ENCODE measurements at places on chromosomes 2 and 18. TPM values are rescaled to one million over a fixed set of nuclear protein-coding genes. Genes with fewer than 3 reads are reported as not detected.

Gene UNC50
- 23.9 TPM for total RNA-seq

Gene GCC2
- 25.2 TPM for total RNA-seq

Gene ZAP70
- total RNA-seq, result not detected

Gene MAPK4
- total RNA-seq, result not detected

Gene CYBRD1
- 100 TPM for total RNA-seq

Gene TMEFF2
- 3.7 TPM for total RNA-seq

Gene DPYSL5
- total RNA-seq, result not detected

Gene GPATCH11
- total RNA-seq, result 7.6 TPM

Gene RGPD8
- total RNA-seq, result 3.7 TPM

Gene EGR4
- not detected for total RNA-seq

Gene ZNF385B
- total RNA-seq, result under 0.01 TPM

Gene NEUROD1
- total RNA-seq, result not detected

Gene OTOS
- not detected for total RNA-seq

Gene NIF3L1
- 37.1 TPM for total RNA-seq

Gene SNTG2
- total RNA-seq, result not detected

Gene PARD6G
- total RNA-seq, result 0.59 TPM

Gene NEMP2
- 3.7 TPM for total RNA-seq

Gene NPC1
- 78.0 TPM for total RNA-seq

Gene NYAP2
- not detected for total RNA-seq

Gene UGT1A3
- total RNA-seq, result not detected

Gene THAP4
- 60.8 TPM for total RNA-seq

Gene DPY30
- total RNA-seq, result 37.3 TPM

Gene LRRC30
- not detected for total RNA-seq

Gene TMEM247
- not detected for total RNA-seq

Gene CRYGC
- total RNA-seq, result not detected

Gene ICA1L
- total RNA-seq, result 4.0 TPM

Gene ABCG8
- not detected for total RNA-seq

Gene CDK15
- total RNA-seq, result 4.7 TPM

Gene TBR1
- total RNA-seq, result under 0.01 TPM

Gene IL1R2
- total RNA-seq, result 0.39 TPM

Gene PTH2R
- 0.37 TPM for total RNA-seq

Gene IDH1
- 127 TPM for total RNA-seq

Gene TLX2
- under 0.01 TPM for total RNA-seq

Gene ABCB11
- total RNA-seq, result not detected

Gene SH2D6
- total RNA-seq, result under 0.01 TPM

Gene MAB21L4
- total RNA-seq, result not detected

Gene MAP3K19
- total RNA-seq, result not detected

Gene CYP1B1
- 145 TPM for total RNA-seq

Gene MYOM1
- under 0.01 TPM for total RNA-seq

Gene RNU2-63P
- total RNA-seq, result 275 TPM

Gene INHBB
- total RNA-seq, result 0.20 TPM

Gene GRB14
- total RNA-seq, result 0.37 TPM

Gene HTR2B
- 2.6 TPM for total RNA-seq

Gene ATL2
- 64.3 TPM for total RNA-seq

Gene PIK3C3
- total RNA-seq, result 38.1 TPM

Gene GALR1
- total RNA-seq, result not detected

Gene SCN3A
- total RNA-seq, result not detected
